Globus pallidus (tissue), 1 donor: ENCODE measurements at places on chromosomes 4 and X.

GRCh38 chrX:24260842-24261550 lies 52.9 kb downstream of the SUPT20HL2 start:
- peak; percentile 24 for DNase-seq

GRCh38 chr4:120839974-120840751 lies 82.4 kb downstream of the PRDM5 start:
- DNase-seq: no peak

GRCh38 chr4:188139141-188139540 lies at the start of gene TRIML1:
TSS of gene TRIML1 (plus strand) at chr4:188139441. CDS start at chr4:188139559, 118 bp downstream.
- DNase-seq: no peak

GRCh38 chr4:39043058-39043860 lies 11.1 kb upstream of the TMEM156 start:
- no peak for DNase-seq

DNA sequence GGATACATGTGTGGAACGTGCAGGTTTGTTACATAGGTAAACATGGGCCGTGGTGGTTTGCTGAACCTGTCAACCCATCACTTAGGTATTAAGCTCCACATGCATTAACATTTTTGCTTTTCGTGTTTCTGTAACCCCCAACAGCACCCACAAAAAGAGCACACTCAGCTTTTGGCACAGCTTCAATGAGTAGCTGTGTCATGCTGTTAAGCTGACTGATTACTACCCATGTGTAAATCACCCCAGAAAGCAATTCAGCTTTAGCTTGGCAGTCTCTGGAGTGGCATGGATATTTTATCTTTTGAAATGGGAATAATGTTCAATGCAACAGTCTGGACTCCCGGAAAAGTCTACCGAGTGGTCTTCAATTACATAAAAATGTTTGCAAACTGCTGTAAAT lies 734.3 kb downstream of the STIM2 start:
- DNase-seq: no peak

DNA sequence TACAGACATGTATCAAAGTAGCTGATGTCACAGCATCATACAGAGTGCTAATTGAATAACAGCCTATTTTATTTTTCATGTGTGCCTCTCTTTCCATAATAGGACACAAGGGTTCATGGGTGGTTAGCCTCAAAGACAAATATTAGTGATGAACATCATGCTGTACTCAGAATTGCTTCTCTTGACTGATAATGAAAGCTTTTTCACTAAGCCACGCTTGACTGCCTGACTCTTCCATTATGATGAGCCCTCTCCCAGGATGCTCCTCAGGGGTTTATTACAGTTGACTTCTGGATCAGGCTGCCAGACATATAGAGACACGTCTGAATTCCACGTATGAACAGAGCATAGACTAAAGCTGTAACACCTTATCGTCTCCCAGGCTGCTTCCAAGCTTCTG lies 2757.5 kb downstream of the PCDH7 start:
- no peak for DNase-seq

DNA sequence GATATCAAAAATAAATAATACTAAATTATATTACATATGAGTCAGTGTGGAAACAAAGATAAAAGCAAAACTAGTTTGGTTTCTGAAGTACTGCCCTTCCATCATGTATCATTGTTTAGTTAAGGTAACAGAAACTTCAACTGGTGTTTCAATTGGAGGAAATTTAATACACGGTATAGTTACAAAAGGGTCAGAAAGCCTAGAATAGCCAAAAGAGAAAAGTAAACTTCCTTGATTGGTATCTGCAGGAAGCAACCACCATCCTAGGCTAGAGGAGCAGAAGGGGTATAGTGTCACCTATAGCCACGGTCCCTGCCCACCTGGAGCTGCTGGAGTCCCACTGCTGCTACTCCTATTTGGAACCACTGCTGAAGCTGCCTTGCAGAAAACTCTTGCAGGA lies 185.6 kb downstream of the SLC7A11 start:
- DNase-seq: no peak

DNA sequence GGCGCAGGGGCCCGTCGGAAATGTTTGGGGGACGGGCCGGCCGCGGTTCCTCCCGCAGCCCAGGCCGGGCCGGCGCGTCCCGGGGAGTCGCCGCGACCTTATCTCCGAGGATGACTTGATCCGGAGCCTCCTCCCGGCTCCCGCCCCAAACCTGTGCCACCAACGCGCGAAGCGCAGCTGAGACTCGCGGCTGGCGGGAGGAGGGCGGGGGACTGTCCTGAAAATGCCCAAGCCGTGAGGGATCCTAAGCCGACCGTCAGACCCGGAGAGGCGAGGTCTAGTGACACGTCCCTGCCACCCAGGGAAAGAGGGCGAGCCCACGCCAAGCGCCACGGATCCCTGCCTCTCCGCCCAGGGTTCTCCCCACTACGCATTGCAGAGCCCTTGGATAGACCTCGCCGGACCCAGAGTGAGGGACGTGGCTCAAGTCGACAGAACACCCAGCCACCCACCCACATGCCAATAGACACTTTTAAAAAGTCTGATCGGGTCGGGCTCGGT lies 26.9 kb downstream of the UTP14A start:
- DNase-seq: no peak

DNA sequence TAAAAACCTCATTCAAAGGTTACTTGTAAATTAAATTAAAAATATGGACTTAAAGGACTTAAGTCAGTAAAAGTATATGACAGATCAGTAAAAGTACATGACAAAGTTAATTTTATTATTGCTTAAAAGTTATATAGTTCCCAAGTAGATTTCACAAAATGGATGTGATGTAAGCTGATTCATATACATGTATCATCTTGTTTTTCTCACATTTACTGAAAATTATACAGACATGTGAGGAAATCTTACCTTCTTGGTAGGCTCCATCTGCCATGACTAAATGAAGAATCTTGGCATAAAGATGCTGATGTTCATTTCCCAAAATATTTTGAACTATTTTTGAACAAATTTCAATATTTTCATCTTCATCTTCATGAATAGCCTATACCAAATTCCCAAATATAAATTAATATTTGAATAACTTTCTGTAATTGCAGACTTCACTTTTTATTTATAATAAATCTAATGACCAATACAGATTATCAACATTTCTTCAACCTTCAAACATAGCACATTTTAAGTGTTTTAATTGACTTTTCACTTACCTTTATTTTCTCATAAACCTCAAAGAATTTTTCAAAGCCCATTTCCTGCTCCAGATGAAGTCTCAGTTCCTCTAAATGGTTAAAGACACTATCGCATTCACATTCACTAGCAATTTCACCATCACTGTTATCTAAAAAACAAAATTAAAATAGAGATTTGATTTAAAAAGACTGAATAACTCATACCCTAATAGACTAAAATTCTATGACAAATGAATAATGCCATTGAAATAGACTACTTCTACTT lies 129.4 kb upstream of the SH3RF1 start:
- no peak for DNase-seq

- no peak for DNase-seq
Observed at GRCh38 chr4:171985129-171985528, 171.9 kb downstream of the GALNTL6 start.

DNA sequence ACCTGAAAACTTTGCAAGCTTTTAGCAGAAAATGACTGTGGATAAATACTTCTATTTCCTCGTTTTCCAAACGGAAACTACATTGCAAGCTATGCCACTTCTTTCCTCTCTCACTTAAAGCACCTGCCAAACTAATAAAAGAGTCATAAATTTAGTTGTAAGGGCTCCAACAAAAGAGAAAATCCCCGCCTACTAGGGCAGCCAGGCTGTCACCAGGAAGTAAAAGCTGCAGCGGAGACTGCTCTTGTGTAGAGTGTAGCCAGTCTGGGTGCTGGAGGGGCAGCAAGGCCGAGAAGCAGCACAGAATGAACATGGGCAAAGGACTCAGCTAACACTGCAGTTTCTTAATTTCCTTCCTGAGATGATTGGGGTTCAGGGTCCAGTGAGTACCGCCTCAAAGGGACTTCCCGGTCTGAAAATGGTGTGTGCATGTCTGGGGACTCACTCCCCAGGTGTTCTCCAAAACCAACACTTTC lies 89.3 kb upstream of the MAML3 start:
- no peak for DNase-seq

- peak; percentile 41 for DNase-seq
Observed at GRCh38 chrX:107684956-107685385, 56.7 kb downstream of the PRPS1 start.

- no peak for DNase-seq
Observed at GRCh38 chr4:41748074-41748570, 403 bp downstream of the PHOX2B start.

- DNase-seq: no peak
Observed at GRCh38 chrX:65866773-65867172, 173.1 kb downstream of the VSIG4 start.

- no peak for DNase-seq
Observed at GRCh38 chr4:157115613-157116335, 39.8 kb downstream of the GLRB start.

GRCh38 chr4:142683503-142683902 lies 162.6 kb downstream of the INPP4B start:
- DNase-seq: no peak

DNA sequence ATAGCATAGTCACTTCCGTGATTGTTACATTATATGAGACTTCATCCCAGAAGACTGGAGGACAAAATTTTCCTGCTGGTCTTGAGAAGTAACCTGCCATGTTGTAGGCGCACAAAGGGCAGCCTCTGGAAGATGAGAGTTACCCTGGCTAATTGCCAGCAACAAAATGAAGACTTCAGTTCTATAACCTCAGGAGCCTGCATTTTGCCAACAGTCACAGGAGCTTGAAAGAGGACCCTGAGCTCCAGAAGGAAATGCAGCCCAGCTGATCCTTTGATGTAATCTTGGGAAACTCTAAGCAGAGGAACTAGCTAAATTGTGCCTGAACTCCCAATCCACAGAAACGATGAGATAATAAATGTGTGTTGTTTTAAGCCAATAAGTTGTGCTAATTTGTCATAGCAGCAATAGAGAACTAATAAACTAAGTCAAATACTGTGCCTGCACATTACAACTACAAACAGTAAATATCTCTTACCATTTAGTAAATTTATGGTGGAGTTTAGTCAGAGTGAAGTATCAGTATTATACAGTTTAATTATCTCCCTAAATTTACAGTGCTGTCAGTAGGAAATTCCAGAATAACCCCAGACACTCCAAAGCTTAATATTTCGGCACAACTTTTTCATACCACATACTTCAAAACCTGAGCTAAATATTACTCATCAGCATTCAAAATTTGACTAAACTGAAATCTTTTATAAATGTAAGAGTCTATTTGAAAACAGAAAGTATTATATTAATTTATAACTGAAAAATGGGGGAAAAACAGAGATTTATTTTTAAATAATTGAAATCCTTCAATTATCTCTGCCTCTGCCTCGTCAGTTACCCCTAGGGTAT lies 90.1 kb upstream of the MAPK10 start:
- DNase-seq: no peak

- peak; percentile 77 for DNase-seq
Observed at GRCh38 chr4:159266981-159267868, 164.3 kb downstream of the RAPGEF2 start.

GRCh38 chr4:94274912-94275311 lies 67.2 kb downstream of the SMARCAD1 start:
- no peak for DNase-seq

DNA sequence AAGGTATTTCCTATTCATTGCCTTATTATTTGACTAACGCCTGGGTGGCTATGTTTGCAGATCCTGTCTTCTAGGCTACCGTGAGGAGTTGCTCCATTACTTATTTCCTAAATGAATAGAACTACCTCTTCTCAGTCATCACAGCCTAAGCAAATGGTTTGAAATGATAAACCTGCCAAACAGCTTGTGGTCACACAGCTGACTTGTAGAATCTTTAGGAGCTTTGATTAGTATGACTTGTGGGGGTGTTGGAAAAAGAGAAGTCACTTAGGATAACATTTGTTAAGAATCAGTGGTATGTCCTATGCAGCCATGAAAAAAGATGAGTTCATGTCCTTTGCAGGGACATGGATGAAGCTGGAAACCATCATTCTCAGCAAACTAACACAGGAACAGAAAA lies 169.3 kb downstream of the PPARGC1A start:
- DNase-seq: no peak

GRCh38 chrX:55111578-55112254 lies 22.9 kb downstream of the PAGE2 start:
- DNase-seq: no peak

- DNase-seq: no peak
Observed at GRCh38 chr4:53861856-53862610, 202.4 kb downstream of the CHIC2 start.

DNA sequence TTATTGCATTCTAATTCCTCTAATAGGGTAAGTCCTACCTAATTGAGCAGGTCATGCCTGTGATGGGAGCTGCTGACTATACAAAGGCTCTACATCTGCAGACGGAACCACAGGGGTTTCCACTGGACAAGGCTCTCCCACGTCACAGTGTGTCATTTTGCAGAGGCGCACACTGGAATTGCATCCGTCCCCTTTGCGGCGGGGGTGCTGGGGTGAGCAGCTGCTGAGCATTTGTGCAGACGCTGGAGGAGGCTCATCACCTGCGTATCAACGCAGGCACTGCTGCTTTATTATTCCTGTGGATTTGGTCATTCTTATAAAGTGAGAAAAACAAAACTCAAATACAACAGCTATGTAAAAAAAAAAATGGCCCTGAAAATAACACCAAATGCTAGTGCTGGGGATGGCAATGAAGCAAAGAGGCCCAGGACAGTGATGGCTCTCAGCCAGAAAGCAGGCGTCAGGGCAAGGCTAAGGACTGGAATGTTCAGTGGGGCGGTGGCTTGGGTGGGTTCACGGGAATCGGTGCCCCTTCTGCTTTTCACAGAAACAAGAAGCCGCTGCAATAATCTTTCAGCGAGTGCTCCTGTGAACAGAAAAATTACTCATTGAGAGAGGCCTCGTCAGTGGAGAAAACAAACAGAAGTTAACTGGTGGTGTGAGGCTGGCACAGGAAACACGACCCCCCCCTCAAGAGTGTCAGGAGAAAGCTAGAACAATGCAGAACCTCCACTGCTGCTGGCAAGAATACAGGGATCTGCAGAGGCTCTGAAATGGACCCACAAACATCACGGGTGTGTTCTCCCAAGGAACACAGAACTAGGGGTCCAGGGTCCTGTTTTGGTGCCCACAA lies 67.8 kb downstream of the GATB start:
- DNase-seq: no peak

DNA sequence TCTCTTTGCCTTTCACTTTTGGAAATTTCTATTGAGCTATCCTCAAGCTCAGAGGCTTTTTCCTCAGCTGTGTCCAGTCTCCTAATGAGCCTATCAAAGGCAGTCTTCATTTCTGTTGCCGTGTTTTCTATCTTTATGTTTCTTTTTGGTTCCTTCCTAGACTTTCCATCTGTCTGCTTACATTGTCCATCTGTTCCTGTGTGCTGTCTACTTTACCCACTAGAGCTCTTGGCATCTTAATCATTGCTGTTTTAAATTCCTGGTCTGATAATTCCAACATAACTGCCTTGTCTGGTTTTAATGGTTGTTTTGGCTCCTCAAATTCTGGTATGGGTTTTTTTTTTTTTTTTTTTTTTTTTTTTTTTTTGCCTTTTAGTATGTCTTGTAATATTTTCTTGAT lies 9.3 kb upstream of the PDE6B start:
- no peak for DNase-seq

- no peak for DNase-seq
Observed at GRCh38 chrX:10379878-10380277, 223.1 kb downstream of the CLCN4 start.
